Vagina (tissue), 2 donors: ENCODE measurements at places on chromosomes 1 and 21.

GRCh38 chr1:206448471-206448870, 21.8 kb upstream of the IKBKE start:
- DNase-seq = no peak

- no peak for DNase-seq
Observed at GRCh38 chr21:16180614-16181013, 450.8 kb downstream of the USP25 start.

GRCh38 chr21:40841524-40842196, 5.3 kb downstream of the DSCAM start:
- no peak for DNase-seq

DNA sequence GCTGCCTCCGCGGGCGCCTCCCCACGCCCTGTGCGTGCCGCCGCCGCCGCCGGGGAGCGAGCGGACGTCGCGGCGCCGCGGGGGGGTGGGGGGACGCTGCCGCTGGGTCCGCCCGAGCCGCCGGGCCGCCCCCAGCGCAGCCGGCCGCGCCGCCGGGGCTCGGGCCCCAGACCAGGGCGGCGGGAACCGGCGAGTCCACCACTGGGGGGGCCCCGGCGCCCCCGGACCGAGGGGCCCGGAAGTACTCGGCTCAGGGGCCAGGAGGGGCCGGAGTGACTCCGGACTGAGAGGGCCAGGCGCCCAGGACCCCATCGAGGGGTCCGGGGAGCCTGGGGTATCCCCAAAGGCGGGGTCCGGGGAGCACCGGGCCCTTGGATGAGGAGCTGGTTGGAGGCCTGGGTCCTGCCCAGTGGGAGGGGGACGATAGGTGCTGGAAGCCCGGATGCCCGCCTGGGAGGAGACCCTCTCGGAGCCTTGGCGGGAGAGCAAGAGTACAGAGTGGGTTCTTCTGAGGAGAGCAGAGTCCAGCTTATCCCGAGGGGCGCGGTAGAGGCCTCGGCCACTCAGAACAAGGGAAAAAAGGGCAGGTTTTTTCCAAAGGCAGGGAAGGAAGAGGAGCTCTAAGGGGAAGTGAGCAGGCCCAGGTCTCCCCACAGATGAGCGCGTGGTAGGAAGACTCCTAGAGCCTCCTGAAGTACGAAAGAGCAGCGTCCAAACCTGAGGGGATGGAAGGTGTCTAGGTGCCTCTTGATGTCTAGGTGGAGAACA, 556 bp downstream of the GMEB1 start:
- DNase-seq = no peak

GRCh38 chr1:81111818-81112217, 688.9 kb upstream of the ADGRL2 start:
- DNase-seq = no peak

DNA sequence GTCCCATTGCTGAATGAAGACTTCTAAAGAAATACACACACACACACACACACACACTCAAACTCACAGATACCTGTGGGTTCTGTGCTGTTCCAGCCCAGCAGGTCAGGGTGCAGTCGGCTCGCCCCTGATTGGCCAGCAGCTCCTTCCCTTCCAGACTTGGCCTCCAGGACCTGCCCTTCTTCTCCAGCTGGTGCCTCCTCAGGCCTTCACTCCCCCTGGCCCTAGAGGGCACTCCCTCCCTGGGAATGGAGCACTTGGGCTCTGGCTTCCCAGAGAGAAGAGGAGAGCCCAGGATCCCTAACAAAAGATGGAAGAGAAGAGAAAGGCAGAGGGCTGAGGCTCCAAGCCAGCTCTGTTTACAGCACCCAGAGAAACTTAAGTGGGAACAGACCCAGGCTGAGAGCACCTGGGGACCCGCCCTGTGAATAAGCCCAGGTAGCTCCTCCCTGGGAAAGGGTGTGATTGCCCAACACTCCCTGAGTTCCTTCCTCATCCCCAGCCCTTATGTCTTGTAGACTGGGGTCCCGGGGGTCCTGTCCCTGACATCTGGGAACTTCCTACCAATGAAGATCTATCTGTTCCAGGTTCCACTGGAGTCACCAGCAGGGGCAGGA, at the start of gene PGLYRP3:
PGLYRP3 (minus strand) TSS at position 383 of the 617 bp plus-strand sequence. CDS start 2,287 bp downstream, outside the sequence.
- peak; percentile 71 for DNase-seq

- DNase-seq = no peak
Observed at GRCh38 chr1:218499011-218499691, 154.0 kb downstream of the TGFB2 start.
